Stimulated activated CD4-positive, alpha-beta T cell treated with anti-CD3 and anti-CD28 coated beads, Interleukin-1b, Interleukin-23, amount 100 ng/mL, for 1 hour (primary cell): ENCODE measurements at places on chromosomes 12 and 14.

DNA sequence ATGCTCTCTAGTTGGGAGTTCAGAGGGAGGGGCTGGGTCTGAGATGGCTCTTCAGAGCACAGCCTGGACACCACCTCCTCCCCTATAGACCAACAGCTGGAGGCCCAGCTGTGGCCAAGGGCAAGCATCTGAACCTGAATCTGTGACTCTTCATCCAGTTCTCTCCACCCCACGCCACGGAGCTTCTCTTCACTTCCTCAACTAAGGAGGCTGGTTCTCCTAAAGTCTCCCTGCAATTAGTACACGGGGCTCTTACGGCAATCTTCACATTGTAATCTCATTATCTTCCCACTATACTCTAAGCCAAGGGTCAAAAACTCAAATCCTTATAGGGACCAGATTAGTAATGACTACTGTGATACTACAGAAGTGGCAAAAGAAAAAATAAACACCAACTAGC lies 9.8 kb downstream of the NRDE2 start:
- DNase-seq: no peak

DNA sequence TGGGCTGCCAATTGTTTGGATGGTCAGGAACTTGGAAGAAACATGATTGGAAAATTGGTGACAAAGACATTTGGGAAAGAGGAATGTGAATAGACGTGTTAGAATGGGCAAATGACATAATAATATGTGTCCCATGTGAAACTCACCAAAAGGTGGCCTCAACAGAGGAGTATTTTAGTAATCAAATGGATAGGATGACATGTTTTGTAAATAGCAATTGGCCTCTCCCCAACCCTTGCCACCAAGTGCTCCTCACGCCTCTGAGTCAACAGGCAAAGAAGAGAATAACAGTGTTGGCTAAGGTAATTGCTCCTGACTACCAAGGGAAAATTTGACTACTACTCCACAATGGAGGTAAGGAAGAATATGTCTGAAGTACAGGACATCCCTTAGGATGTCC lies 81.4 kb downstream of the ATXN7L3B start:
- DNase-seq: no peak

GRCh38 chr12:123840765-123841425 lies 78.8 kb downstream of the DNAH10 start:
- DNase-seq: no peak

DNA sequence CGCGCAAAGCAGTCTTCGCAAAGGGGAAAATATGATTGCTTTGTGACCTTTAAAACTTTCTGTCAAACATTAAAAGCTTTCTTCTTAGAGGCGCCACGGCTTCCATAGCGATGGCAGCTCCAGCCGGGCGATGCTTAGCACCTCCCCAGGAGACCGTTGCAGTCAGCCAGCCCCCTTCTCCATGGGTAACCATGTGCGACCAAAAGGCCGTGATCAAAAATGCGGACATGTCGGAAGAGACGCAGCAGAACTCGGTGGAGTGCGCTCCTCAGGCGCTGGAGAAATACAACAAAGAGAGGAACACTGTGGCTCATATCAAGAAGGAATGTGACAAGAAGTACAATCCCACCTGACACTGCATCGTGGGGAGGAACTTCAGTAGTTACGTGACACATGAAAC lies 12.7 kb upstream of the STON2 start:
- DNase-seq: no peak

DNA sequence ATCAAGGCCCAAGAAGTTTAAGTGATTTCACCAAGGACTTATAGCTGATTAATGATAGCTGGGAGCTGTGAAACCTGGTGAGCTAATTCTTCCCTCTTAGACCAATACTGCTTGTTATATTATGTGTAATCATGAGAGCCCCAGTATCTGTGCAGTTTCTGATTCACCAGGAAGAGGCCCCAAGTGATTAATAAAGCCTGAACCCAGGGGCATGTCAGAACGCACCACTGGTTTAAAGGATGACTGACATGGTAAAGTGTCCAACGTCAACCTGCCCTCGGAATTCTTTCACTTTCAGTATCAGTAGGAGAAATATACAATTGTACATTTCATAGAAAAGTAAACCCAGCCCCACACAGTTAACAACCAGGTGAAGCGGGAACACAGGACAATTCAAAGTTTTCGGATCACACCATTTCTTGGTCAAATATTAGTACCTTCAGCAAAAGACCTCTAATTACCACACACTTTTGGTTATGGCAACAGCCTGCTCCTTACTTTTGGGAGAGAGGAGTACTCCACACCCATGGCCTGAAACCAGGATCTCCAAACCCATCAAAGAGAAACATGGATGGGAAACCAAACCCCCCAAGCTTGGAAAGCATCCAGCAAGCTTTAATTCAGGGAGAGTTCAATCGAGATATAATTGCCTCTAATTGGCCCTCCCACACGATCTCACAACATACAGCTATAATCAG lies 28.5 kb downstream of the TMCC3 start:
- DNase-seq: no peak

DNA sequence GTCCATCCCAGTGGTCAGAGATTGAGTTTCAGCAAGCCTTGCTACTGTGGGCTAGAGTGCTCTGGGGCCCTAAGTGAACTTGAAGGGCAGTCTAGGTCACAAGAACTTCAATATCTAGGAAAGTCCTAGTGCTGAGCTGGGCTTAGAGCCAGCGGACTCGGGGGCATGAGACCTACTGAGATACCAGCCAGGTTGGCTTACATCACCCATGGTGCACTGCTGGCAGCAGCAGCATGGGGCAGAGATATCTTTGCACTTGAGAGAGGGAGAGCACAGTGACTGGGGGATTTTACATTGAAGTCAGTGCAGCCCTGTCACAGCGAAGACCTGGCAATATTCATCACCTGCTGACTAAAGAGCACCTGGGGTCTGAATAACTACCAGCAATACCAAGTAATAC lies 158.3 kb upstream of the PRKD1 start:
- DNase-seq: no peak

- DNase-seq: no peak
Observed at GRCh38 chr12:4168036-4168435, 105.5 kb upstream of the CCND2 start.

- peak; percentile 22 for DNase-seq
Observed at GRCh38 chr14:68283378-68284123, 464.0 kb downstream of the RAD51B start.

DNA sequence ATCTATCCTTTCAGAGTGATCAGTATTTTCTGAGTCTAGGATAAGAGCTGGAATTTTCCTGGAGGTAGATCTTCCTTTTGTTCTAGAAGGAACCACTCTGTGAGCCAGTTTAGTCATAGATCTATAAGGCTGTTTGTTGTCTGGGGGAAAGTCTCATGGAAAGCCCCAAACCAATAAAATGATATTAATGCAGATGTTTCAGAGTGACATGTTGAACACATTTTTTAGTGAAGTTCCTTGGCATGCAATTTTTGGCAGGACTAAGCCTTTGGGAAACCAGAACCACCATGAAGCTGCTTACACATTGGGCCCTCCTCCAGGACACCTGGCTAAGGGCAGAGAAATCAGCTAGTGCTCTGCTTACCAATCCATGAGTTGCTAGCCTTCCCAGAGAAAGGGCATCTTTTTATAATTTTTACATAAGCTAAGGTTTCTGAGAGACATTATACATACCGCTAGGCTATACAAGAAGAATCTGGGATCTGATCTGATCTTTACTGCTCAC lies 101.5 kb upstream of the PCED1B start:
- DNase-seq: no peak

GRCh38 chr12:92434607-92435025 lies 268.2 kb upstream of the PLEKHG7 start:
- DNase-seq: no peak

GRCh38 chr12:42474391-42474790 lies 115.2 kb downstream of the PRICKLE1 start:
- no peak for DNase-seq

GRCh38 chr12:62692884-62693283 lies 226.3 kb downstream of the MON2 start:
- no peak for DNase-seq

DNA sequence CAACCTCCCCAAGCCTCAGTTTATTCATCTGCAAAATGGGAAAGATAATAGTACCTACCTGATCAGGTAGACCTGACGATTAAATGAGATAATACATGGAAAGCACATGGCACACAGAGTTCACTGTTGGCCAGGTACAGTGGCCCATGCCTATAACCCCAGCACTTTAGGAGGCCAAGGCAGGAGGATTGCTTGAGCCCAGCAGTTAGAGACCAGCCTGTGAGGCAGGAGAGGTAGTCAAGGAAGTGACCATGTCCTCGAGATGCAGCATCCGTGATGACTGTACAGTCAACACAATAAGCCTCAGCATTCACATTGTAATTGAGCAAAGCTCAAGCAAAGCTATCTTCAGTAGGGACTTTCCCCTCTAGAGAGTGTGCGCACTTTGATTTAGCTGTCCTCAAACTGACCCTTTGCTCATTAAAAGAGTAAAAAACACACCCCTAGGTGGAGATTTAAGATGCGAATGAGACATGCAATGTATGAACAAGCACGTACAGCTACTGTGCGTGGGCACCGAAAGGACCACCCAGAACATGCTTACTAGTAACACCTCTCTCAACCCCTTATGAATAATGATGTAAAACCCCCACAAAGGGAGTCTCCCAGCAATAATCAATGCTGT lies 9.9 kb downstream of the ISCU start:
- no peak for DNase-seq

GRCh38 chr14:53953002-53953827 lies 3.4 kb downstream of the BMP4 start:
- DNase-seq: no peak

- DNase-seq: no peak
Observed at GRCh38 chr14:45177076-45177475, 41.3 kb downstream of the FANCM start.

- no peak for DNase-seq
Observed at GRCh38 chr12:48961801-48962200, 4.5 kb upstream of the ARF3 start.

- no peak for DNase-seq
Observed at GRCh38 chr12:78167510-78167909, 336.8 kb downstream of the NAV3 start.

- DNase-seq: no peak
Observed at GRCh38 chr12:124938587-124938986, 24.1 kb upstream of the UBC start.

DNA sequence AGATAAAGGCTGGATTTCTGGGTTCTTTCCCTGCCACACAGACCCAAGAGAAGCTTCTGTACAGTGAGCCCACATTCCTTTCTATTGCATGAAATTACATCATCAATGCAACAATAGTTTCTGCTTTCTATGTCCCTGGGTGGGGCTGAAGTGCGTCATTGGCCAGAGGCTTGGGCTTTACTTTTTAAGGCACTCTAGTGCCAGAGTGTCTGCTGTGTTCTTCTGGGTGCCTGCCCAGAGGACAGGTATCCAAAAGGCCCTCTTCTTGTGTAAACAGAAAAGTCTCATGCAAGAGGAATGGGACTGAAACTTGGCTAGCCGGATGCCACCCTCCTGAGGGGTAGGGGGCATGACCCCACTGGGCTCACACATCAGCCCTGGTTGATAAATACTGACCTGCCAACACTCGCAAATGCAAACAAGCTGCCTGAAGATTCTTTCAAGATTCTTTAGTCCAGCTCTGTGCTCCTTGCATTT lies 5.9 kb downstream of the KRT86 start:
- DNase-seq: no peak

GRCh38 chr14:29310757-29311156 lies 544.2 kb downstream of the FOXG1 start:
- no peak for DNase-seq

DNA sequence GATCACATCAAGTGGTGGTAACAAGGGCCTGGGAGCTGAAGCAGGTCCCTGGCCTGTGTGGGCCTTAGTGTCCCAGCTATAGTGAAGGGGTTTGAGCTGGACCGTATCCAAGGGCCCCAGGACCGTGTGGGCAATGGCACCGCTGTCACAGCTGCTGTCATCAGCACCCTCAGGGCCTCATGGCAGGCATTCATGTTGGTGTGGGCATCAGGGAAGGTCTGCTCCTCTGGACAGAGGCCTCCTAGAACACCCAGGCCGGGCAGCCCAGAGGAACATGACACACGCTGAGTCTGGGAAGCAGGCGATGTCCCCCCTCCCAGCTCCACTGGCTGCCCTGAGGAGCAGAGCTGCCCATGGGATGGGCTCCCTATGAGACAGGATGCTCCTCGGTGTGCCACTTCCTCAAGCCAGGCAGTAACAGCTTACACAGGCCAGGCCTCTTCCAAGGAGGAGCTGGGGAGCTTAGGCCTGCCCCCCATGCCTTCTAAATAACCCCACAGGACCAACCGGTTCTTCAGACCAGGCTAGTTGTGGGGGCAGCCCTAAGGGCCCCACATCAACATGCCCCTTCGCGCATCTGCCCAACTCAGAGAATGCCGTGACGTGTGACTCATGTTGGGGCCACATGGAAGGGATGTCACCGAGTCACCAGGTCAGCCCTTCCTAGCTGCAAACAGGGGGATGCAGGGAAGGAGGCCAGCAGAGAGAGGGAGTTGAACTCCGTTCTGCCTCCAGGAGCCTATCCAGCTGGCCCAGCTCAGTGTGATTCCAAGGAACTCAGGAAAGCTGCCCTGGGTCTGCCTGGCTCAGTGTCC lies 80.4 kb downstream of the PITPNM2 start:
- no peak for DNase-seq

- DNase-seq: no peak
Observed at GRCh38 chr12:66786531-66787308, 107.8 kb upstream of the GRIP1 start.

DNA sequence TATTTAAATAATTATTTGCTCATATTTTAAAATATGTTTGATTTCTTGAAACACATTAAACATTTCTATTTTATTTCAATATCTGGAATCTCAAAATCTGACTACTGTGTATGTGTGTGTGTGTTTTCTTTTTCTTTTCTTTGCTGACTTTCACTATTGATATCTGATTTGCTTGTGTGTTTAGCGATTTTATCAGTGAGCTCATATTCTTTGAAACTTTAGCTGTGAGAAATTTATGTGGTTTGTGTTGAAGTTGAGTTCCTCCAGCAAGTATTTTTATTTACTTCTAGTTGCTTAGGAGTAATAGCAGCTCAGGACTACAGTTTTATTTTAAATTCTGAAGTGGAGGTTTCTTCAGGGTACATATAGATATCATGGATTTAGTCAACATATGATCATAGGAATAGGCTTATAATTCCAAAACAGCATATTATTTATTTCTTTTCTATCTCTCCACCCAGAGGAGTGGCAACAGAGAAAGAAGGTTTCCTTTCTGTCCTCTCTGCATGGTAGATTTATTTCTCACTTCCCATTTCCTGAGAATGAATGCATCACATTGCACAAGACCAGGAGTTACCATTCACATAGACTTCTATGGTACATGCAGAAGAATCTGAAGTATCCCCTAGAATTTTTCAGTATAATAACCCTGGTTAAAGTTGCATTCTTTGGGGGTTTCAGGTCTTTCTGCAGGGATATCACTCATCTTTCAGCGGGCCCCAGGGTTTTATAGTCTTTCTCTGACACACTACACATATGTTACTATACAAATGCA lies 60.5 kb downstream of the PTPRQ start:
- DNase-seq: no peak

- no peak for DNase-seq
Observed at GRCh38 chr12:124306686-124307555, 12.0 kb downstream of the RFLNA start.

- no peak for DNase-seq
Observed at GRCh38 chr12:51421266-51421884, 3.3 kb upstream of the SLC4A8 start.

GRCh38 chr12:115097416-115097815 lies 413.4 kb upstream of the TBX3 start:
- no peak for DNase-seq

GRCh38 chr14:97581016-97581415 lies 783.8 kb downstream of the VRK1 start:
- no peak for DNase-seq

- no peak for DNase-seq
Observed at GRCh38 chr14:86570371-86570770, 1040.4 kb downstream of the FLRT2 start.
